ENCODE measurements at places on chromosomes 2 and 18.

DNA sequence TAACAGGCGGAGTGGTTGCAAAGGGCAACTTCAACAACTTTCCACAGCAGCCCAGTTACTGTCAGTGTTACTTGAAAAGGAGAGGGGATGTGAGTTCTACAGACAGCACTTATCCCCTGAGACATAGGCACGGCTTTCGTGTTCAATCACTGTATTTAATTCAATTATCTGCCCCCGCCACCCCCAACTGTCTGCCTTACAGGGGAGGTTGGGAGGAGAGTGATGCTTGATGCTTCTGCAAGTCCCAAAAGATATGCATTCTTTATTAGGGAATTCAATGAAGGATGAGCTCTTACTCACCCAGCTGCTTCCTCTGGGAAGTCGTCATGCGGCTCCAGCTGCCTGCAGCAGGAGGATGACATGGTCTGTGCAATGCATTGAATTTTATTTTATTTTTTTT is 639.9 kb downstream of the DCC start:
- DNase-seq: no peak

GRCh38 chr2:54681416-54681815 is 42.0 kb upstream of the EML6 start:
- no peak for DNase-seq

DNA sequence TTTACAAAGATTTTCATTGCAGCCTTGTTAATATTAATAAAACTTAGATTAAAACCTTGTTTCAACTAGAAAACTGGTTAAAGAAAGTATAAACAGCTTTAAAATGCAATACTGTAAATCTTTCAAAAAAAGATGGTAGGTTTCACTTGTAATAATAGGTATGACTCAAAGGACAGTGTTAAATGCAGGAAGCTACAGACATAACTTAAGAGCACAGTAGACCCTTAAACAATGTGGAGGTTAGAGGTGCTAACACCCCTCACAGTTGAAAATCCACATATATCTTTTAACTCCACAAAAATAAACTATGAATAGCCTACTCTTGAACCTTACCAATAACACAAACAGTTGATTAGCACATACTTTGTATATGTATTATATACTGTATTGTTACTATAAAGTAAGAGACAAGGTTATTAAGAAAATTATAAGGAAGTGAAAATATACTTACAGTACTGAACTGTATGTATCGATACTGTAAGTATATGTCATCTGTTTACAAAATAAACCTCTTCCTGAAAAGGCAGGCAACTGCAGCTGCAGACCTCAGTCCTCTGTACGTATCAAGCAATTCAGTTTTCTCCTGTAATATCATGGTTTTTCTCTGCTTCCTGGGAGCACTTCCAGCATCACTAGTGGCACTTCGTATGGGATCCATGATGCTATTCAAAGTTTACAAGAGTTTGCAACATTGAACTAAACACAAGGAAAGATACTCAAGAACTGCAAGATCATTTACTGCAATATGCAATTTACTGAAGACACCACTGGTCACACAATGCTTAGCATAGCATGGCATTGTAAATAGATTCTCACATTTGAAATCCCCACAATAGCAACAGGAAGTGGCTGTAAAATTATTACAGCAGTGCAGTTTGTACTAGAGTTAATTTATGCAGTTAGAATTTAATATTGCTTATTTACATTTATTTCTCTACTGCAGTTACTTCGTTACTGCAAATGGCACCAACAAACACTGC is 610.5 kb upstream of the LRRTM4 start:
- DNase-seq: no peak

GRCh38 chr18:76604935-76605240 is 109.8 kb upstream of the ZNF516 start:
- DNase-seq: no peak

GRCh38 chr18:70158992-70159717 is 46.3 kb downstream of the RTTN start:
- DNase-seq: no peak

GRCh38 chr2:172299741-172300140 is 127.6 kb upstream of the ITGA6 start:
- DNase-seq: no peak

DNA sequence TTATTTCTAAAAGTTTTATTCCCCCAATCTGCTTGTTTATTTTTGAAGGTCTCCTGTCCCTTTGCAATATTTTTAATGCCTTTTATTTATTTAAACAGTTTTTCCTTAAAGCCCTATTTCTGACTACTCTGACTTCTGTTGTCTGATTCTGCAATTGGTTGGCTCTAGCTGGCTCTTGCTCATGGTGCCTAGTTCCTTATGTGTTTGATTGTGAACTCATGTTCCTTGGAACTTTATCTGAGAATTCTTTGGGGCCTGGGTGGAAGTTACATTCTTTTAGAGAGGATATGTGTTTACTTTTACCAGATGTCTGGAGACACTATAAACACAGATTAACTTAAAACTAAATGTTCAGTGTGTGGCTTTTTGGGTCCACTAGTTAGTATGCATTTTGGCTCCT is 175.9 kb downstream of the DYSF start:
- no peak for DNase-seq

DNA sequence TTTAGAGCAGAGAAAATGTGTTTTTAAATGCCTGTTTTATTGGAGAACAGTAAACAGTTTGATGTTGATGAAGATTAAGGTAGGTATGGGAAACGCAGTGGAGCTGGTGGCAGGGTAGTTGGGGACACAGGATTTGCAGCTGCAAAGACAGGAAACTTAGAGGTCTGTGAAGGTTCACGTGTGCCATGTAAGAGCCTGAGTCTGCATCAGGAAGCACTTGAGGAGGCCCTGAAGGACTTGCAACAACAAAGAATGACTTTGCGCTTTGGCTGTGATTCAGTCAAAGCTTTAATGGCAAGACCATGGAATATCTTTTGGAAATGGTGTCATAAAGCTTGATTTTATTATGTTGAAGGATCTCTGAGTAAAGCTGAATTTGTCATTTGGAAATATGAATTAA is 347.6 kb upstream of the KCNJ3 start:
- no peak for DNase-seq

GRCh38 chr2:169694894-169695260 is 608 bp downstream of the PHOSPHO2 start:
- no peak for DNase-seq

DNA sequence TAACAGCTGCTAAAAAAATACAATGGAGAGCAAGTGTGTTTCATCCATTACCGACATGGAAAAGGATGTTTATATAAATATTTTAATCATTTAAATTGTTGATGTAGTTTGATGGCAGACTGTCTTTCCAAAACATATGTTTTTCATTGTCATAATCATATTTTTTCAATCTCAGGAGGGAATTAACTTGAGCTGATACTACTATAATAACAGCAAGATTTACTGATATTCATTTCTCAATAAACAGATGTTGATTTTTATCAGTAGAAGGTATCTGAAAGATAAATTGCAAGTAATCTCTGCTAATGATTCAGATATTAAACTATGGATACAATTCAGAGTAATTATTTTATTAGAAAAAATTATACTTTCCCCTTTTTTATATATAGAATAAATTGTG is 274.9 kb upstream of the TMEFF2 start:
- DNase-seq: no peak

GRCh38 chr2:238710787-238711186 is 137.1 kb upstream of the TWIST2 start:
- no peak for DNase-seq

GRCh38 chr2:201414099-201415023 is 36.9 kb downstream of the TRAK2 start:
- no peak for DNase-seq

DNA sequence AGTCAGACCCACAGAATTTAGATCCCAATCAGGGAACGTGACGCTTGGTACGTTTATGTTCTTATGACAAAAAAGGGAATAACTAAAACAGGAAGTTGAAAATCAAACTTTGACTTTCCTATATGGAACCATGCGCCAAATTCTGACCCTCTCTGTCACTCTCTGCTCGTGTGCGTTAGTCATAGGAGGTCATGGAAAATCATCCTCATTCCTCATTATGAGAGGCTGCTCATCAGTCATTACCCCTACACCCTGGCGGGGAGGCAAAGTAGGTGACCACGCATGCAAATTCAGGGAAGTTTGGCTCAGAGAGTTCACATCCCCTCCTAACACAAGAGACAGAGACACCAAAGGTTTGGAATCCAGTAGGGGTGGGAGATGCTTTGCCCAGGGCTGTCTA is 15.5 kb downstream of the IL1F10 start:
- no peak for DNase-seq

GRCh38 chr2:99802734-99803133 is 312.9 kb upstream of the REV1 start:
- DNase-seq: no peak

GRCh38 chr2:238684362-238685326 is 163.2 kb upstream of the TWIST2 start:
- no peak for DNase-seq

DNA sequence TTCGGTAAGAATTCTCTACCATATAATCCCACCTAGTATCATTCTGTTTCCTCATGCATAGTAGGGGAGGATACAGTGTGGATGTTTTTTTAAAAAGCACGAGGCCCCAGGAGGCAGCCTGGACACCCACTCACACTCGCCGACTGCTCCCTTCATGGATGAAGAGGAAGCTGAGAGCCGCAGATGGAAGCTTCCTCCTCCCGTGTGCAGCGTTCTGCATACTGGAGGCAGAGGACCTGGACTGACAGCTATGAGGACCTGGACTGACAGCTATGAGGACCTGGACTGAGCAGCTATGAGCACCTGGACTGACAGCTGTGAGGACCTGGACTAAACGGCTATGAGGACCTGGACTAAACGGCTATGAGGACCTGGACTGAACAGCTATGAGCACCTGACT is 234.4 kb downstream of the NDUFA10 start:
- DNase-seq: no peak

DNA sequence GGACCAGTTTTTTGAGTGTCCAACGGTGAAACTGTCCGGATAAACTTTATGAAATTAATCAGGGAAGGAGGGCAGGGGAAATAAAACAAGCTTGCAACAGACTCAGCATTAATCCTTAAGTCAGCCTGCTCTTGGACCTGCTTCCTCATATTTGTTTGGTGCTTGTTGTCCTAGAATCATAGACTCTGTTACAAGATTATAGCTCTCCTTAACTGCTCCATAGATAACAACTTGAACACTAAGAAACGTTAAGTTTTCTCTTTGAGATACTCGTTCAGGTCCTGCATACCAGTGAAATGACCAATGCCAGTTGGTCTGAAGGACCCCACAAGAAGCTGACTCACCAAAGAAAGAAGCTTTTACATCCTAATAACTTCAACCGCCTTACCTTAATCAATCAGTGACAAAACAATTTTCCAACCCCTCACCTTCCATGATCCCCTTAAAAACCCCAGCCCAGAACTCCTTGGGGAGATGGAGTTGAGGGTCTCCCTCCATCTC is 493.2 kb downstream of the PID1 start:
- no peak for DNase-seq

DNA sequence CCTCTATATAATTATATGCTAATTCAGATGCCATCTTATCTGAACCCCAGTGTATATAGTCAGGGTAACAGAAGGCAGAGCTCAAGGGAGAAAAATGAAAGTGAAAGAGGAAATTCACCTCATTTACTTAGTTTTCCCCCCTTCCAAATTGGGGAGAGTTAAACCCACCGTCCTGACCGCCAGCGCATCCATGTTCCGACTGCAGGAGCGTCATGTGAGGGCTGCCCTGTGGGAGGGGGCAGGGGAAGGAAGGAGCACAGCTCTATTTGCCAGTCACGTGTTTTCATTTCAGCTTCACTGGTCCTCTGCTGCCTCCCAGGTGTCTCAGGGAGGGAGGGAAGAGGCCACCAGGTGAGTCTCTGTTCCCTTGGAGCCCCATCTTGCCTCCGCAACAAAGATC is 13.2 kb downstream of the CNNM4 start:
- DNase-seq: no peak

- DNase-seq: no peak
These were observed 522.9 kb downstream of the TMEM182 start for GRCh38 chr2:103284750-103285149.
